ENCODE measurements at places on chromosomes 12 and 14. TPM values are rescaled to one million over a fixed set of nuclear protein-coding genes. Genes with fewer than 3 reads are reported as not detected.
A peak's percentile ranks its signal among the peaks of the same experiment; 100 is the strongest.

The KLHL33 gene
- 0.05 TPM for total RNA-seq

The RAD9B gene
- 3.6 TPM for total RNA-seq

The ACADS gene
- total RNA-seq: 24.2 TPM

The L3HYPDH gene
- total RNA-seq: 44.3 TPM

The RFX4 gene
- total RNA-seq: not detected

The CLEC2A gene
- not detected for total RNA-seq

The SYCP3 gene
- total RNA-seq: 0.21 TPM

The COCH gene
- total RNA-seq: 0.31 TPM

DNA sequence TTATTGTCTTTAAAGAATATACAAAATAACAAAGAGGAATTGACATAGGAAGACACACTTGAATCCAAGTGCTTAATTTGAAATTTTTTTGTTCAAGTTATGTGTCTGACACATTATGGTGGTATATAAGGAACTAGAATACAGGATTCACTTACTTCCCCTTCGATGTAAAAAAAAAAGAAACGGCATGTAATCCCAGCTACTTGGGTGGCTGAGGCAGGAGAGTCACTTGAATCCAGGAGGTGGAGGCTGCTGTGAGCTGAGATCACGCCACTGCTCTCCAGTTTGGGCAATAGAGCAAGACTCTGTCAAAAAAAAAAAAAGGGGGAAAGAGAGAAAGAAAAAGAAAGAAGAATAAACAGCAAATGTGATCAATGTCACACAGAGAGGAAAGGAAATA is 8.9 kb downstream of the CLEC12A start:
- DNase-seq: no peak

GRCh38 chr14:25231004-25231403 is 181.1 kb upstream of the STXBP6 start:
- DNase-seq: peak; percentile 21

DNA sequence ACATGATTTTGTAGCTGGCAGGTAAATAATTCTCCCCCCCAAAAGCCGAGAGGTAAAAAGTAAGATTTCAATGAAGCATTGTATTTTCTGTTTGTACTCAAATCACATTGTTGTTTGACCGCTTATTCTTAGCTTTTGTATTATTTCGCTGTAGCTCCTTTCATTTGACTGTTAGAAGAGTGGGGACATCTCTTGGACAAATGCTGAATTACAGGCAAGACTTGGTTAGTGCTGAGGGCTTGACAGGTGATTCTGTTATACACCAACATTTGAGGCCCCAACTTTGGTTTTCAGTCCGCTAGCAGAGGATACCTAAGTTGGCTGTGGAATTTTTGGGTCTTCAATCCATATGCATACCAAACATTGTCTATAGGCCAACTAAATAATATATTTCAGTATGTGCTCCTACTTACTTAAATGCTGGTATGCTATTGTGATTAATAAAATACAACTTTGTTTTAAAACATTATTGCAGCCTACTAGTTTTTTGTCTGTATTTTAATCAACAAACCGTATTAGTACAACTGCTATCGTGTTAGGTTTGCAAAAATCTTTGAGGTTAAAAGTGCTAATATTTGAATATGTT is 102.2 kb downstream of the ERC1 start:
- peak; percentile 74 for DNase-seq

- peak; percentile 75 for DNase-seq
These were observed 781.4 kb upstream of the TMEM132C start for GRCh38 chr12:127485528-127485927.

DNA sequence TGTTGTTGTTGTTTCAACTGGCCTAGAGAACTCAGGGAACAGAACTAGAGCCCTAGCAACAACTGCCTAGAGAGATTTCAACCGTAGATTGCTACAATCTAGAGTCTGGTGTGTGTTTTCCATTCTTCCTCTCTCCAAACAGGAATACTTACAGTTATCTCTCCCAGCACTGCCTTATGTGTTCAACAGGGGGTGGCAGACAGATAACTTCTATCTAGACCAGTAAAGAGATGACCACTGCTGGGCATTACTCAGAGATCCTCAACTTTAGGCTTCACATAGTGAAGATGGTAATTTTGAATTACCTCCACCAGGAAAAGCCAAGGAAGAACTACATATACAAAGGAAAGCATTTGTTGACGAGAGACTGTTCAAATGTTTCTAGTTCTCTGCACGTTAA is 4.8 kb downstream of the TXNDC16 start:
- DNase-seq: no peak

- no peak for DNase-seq
These were observed 14.0 kb upstream of the CPSF6 start for GRCh38 chr12:69225251-69225910.
